ENCODE measurements at places on chromosomes 2 and 18. TPM values are rescaled to one million over a fixed set of nuclear protein-coding genes. Genes with fewer than 3 reads are reported as not detected.

ASB18 gene
- not detected for total RNA-seq

DNA sequence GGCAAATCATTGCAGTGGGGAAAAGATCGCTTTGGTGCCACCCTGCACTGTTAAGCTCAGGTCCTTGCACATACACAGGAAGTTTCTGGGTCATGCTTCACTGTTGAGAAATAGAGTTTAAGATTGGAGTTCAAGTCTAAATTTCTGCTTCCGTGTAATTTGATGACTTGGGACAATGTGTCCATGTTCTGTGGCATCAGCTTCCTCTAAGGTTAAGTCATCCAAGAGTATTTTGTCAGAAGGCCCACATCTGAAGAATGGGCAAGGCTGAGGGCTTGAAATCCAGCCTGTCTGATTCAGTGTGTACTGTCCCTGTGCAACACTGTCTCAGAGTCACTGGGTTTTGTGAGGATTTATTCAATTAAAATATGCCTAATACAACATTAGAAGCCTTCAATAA lies 880.7 kb downstream of the SUCLG1 start:
- no peak for DNase-seq

DNA sequence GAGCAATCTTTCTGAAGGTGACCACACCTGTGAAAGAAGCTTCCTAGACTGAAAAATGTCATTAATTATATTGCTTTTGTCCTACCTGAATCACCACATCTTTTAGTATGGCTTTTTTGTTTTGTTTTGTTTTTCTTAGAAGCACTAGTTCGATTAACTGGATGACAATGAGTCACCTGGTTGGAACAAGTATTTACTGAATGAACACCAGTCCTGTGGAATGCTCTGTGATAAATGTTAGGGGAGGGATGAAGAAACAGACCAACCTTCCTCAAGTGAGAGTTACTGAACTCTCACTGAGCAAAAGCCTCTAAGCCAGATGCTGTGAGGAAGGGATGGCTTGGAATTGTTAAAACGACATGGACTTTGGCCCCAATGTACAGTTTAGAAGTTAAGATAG lies 26.8 kb upstream of the DCC start:
- no peak for DNase-seq

DNA sequence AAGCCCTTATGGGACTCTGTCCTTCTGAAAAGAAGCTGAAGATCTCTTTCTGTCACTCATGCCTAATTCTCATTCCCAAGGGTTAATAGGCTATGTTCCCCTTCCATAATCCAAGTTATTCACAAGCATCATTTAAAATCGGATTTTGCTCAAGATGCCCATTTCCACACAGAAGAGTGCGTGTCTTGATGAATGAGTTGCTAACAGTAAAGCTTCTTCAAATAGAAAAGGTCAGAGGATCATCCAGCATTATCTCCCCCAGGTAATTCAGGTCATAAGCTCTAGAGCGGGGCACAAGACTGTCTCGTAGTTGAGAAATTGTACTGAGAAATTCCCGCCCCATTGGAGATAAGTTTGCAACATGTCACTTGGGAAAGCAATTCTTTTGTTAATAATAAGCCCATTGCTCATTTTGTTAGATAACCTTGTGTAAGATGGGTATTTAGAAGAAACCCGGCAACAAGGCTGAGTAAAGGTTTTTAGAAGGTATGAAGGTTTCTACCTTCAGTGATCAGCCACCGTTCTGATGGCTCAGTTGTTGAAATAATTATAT lies 290.7 kb upstream of the EPAS1 start:
- DNase-seq = no peak

GRCh38 chr2:9675415-9676351 lies 44.9 kb upstream of the YWHAQ start:
- peak; percentile 97 for DNase-seq

DNA sequence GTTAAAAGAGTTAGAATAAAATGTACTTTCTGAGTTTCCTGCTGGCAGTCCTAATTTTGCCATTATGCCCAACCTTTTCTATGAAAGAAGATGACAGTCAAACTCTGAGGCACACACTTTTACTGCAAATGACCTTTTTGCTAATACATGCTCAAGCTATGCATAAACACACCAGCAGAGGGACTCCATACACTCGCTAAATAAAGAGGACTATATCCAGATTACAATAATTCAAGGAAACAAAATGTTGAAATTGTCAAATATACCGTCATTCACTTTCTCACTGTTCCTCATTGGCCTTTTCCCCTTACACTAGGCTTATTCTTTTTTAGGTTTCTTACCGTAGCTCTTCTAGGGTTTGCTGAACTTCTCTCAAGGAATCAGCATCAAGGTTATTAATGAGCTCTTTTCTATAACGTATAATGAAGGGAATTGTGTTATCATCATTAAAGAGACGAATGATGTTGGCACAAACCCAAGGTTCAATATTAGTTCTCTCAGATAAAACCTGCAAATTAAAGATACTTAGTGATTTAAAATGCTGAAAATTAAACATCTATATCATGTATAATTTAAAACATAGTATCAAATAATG lies 25.7 kb downstream of the SRBD1 start:
- peak; percentile 44 for DNase-seq

DNA sequence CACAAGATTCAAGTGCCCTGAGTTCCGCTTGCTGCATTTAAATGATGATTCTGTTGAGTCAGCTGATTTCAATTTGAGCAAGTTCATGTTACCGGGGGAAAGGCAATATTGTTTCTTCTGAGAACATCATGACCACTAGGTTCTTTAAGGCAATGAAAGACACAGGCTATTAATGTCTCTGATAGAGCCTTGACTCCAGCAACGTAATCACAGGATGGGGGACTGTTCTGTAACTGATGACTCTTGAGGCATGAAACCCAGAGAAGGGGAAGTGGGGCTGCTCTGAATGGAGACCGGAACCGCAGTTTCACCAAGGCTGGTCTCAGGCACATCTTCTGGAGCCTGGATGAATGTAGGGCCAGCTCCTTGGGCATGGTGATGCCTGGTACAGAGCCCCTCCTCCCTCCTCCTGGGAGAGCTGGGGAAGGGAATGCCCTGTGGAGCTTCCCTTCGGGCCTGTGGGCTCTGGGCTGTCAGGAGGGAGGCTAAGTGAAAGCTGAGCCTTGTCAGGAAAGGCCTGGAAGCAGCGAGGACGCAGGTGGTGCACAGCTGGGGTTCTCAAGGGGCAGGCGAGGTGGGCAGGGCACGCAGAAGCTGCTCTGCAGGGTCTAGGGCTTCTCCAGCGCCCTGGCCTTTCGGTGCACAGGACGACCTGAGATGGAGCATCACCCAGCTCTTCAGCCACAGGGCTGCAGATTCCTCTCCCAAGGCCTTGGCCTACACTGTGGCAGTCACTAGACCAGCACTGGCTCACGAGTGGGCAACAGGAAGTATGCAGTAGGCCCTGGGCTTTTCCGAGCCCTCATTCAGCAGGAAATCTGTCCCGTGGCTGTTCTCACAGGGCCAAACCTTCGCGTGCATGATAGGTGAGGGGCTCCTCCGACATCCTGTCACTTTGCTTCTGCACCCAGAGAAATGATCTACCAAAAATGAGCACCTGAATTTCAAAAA lies 36.6 kb upstream of the PRLH start:
- DNase-seq = no peak

- DNase-seq = no peak
Measured at GRCh38 chr2:207766697-207767460, 2.8 kb downstream of the FZD5 start.

GRCh38 chr2:32227492-32227891 lies 37.2 kb downstream of the NLRC4 start:
- DNase-seq = no peak

- DNase-seq = no peak
Measured at GRCh38 chr2:227642656-227643055, 23.9 kb upstream of the SCYGR5 start.

VWC2L gene
- not detected for total RNA-seq

GPBAR1 gene
- total RNA-seq = not detected

- DNase-seq = no peak
Measured at GRCh38 chr2:71605781-71606241, 152.4 kb downstream of the DYSF start.

- DNase-seq = peak; percentile 89
Measured at GRCh38 chr2:26244309-26245230, at the start of the genes HADHA and HADHB. Gene HADHA (minus strand): TSS chr2:26244632. CDS start chr2:26244596, 36 bp downstream. Gene HADHB (plus strand): TSS chr2:26244939. CDS start chr2:26254255, 9,316 bp downstream.

DNA sequence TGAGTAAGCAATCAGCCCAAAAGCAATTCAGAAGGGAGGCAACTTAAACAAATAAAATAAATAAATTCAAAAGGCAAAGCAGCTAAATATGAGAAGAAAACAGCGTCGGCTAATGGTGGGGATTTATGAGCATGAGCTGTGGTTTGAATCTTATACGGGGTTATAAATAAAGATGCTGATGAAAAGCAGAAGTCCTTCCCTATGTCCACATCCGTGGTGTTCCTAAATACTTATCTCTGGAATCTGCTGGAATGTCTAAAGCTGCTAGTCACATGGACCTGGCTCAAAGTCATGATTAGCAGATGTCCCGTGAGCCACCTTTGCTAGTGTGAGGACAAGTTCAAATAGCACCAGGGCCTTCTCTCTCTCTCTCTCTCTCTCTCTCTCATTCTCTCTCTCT lies 33.8 kb downstream of the SMIM21 start:
- no peak for DNase-seq

GRCh38 chr2:36859366-36859792 lies 107.0 kb downstream of the STRN start:
- DNase-seq = no peak

DNA sequence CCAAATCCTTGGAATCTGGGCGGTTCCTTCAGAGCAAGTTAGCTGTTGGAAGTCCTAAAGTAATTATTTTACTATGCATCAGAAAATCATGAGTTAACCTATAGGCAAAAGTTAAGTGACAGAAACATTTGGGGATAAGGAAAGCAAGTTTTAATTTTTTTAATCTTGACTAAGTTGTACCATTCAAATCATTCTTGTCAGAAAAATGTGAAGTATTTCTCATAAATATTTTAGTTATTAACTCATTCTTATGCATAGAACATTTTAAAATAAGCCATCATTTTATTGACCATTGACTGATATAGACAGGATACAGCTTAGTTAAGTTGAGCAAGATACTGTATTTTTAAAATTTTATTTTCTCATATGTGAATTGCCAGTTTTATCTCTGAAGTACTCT lies 98.2 kb upstream of the FOSL2 start:
- DNase-seq = no peak

GRCh38 chr2:61626827-61627226 lies 88.7 kb upstream of the XPO1 start:
- DNase-seq = no peak

BMP10 gene
- 0.46 TPM for total RNA-seq

DNA sequence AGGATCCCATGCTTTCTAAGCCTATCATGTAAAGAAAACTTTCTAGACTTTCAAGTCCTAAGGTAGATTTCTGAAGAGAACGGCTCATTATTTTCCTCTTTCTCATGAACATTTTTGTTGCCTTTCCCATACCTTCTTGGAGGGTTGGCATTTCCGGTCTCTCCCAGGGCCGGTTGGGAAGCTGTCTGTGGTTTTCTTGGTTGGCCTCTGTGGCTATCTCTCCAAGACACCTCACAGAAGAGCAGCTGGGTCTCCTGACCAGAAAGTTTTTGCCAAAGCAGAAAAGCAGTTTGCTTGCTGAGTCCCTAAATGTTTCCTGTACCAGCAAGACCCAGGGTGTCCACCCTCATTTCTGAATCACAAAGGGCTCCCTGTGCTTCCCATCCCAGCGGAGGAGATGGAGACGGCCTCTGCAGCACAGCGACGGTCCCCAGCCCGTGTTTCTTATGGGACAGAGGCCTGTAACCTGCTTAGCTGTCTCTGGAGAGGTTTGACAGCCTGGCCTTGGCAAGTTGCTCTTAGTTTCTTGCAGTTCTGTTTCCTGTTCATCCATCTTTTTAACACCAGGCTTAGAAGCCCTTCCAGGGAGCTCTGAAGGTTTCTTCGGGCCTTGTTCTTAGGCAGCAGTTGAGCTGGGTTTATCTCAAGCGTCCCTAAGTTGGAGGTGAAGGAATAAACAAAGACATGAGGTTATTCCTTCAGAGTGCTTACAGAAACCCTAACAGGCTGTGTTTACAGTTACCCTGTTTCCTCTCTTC lies 39.8 kb downstream of the GREB1 start:
- peak; percentile 94 for DNase-seq
